SHP77 (cell line): ENCODE measurements at places on chromosomes 5 and 9.

DNA sequence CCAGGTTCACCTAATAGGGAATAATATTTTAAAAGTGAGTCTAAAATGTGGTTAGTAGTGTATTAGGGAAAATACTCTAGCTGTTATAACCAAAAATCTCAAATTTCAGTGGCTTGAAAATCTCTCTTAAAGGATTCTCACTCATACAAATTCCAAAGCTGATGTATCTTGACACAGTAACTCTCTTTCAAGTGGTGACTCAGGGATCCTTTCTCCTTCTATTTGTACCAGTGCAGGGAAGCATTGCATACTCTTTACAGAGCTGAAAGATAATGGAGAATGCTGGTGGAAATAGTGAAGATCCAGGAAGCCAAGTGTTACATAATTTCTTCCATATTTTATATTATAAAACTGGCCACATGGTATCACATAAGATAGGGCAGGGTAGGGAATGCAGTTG, 560.2 kb upstream of the CDH9 start:
- DNase-seq: no peak

DNA sequence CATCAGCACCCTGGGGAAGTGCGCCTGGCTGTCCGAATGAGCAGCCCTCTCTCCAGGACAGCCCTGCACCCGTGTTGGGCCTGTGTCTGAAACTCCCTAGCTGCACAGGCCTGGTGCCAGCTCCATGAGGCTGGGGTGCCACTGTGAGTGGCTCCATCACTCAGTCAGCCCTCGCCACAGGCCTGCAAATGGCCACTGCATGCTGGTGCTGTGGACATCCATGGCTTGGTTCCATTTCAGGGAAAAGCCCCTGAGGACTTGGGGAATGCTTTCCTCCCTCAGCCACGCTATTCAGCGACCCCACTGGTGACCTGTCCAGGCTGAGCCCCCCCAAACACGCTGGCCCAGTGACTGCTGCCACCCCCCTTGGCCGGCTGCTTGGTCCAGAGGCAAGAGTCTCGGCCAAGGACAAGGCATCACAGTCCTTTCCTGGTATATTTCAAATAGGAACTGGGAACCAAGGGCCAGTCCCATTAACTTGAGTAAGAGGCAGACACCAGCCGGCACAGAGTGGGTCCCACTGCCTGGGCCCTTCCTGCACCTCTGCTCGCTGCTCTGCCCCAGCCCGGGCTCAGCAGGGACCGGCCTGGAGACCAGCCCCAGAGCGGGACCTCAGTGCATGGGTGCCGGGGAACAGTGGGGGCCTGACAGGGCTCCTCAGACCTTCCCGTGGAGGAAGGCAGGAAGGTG, 181.3 kb downstream of the AUH start:
- no peak for DNase-seq

- no peak for DNase-seq
Measured at GRCh38 chr9:129483415-129484351, 137.2 kb downstream of the C9orf50 start.

- DNase-seq: no peak
Measured at GRCh38 chr5:144017631-144018030, 152.8 kb downstream of the YIPF5 start.

- DNase-seq: peak; percentile 48
Measured at GRCh38 chr5:9207817-9208418, 338.0 kb downstream of the SEMA5A start.

DNA sequence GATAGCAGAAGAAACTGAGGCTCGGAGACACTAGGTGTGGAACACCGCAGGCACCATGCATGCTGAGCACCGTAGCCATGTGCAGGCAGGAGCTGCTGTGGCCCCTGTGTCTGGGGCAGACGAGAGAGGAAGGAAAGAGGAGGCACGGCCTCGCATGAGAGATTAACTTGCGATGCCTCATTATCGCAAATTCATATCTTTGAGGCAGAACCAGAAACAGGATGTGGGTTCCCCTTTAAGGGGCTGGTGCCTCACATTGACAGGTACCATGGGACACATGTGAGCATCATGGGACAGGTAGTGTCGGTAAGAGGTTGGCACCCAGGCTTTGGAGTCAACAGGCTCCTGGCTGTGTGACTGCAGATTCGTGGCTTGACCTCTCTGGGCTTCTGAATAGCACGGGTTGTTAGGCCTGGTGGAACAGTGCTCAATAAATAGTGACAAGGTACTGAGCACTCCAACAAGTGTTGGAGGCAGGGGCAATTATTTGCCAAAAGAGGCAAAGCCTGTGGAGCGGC, 40.8 kb downstream of the NAIF1 start:
- DNase-seq: no peak

GRCh38 chr9:135566552-135566951, 5.0 kb downstream of the PAEP start:
- no peak for DNase-seq

DNA sequence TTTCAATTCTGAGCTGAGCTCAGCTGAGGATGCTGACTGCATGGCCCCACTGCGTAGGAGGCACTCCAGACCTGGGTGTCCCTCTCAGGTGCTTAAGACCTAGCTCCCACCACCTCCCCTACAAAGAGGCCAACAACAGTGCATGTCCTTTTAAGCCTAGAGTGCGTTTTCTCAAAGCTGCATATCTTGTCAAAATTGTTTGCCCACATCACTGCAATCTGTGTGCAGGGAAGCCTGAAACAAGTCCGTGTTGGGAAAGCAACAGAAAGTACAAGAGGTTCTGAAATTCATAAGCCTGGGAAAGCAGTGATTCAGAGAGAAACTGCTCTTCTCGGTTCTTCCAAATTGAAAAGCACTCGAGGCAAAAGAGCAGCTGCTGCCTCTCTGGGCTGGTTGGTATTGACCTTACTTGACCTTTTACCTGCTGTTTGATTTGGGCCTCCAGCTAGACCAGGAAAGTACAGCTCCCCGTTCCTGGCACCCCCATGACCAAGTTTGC, 238.4 kb downstream of the NR2F1-AS1 start:
- DNase-seq: peak; percentile 55

DNA sequence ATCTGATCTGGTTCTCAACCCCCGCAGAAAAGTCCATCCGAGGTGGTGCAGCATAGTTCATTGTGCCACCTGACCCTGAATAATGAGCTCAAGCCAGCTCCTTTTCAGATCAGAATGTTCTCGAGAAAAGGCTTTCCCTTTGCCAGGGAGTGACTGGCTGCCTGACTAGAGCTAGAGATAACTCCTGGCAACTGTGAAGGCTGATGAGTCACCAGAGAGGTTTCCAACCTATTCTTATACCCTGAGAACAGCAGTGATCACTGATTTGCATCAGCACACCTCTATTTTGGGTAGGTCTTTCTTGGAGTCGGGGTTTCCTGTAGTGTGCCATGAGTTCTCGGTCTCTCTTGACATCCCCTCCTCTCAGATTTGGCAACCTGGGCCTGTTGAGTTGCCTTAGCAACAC, 127.9 kb downstream of the PIK3R1 start:
- no peak for DNase-seq

DNA sequence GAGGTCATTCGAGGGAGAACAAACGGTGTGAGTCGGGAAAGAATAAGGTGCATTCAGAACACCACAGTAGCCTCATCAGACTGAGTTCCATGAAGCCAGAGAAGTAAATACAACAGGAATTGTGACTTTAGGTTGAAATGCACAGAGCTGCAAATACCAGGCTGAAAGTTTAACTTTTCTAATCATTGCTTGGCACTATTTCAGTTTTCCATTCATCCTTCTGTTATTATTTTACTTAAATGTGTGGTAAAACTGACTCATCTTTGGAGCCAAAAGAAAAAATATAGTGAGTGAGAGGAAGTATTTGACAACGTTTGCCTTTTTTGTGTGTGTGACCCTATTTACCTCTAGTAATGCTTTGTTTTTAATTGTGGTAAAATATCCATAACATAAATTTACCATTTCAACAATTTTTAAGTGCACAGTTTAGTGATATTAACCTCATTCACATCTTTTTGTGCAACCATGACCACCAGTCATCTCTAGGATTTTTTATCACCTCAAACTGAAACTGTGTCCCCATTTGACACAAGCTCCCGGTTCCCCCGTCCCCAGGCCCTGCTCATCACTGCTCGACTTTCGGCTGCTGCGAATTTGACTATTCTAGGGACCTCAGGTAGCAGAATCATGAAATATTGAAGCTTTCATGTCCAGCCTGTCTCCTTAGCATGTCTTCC, 166.8 kb downstream of the HSD17B3 start:
- DNase-seq: no peak

DNA sequence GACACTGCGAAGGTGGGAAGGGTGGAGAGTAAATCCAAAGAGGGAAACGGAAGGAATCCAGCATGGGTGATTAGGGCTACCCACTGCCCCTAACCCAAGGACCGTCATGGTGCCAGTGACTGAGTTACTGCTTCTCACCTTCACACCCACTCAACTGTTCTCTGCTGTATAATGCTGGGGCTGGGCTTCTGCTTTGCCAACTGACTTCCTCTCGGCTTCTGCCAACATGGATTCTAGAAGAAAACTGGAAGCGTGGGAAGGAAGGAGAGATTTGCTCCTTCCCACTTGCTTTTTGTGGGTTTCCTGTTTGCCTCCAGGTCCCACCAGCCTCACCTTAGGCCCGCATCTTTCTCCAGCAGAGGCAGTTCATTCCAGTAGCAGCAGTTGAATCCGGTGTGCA, 153.5 kb upstream of the RAI14 start:
- no peak for DNase-seq

- DNase-seq: no peak
Measured at GRCh38 chr5:483434-484140, 40.6 kb downstream of the EXOC3 start.

DNA sequence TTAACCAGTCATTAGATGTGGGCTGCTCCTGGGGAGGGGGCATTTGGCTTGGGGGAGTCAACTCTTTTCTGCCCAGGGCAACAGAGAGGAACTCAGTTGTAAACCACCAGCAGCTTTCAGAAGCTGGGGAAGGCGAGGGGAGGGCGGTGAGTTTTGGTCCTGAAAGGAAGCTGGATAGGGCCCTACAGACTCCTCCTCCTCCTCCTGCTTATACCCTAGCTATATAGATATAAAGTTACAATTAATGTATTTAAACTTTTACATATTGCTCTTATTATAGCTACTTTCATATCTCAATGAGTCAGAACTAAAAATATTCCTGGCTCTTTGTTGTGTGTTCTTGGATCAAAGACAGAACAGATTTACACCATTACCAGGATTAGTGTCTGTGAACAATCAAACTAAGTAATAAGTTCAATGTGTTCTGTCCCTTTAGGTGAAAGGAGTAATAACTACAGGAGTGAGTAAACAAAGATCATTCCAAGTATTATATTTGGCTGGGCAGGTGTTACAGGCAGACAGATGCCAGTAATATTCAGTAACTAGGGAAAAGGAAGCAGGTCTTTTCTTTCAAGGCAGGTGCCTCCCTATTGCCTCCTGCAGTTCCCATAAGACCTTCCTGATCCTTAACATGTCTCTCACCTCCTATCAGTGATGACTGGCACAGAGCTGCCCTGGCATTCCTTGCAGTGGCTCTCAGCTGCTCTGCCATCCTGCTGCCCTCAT, 20.5 kb upstream of the VPS13A start:
- DNase-seq: no peak

GRCh38 chr5:83494087-83494620, 22.6 kb downstream of the VCAN start:
- no peak for DNase-seq

GRCh38 chr9:107896544-107896943, 407.0 kb upstream of the KLF4 start:
- no peak for DNase-seq

DNA sequence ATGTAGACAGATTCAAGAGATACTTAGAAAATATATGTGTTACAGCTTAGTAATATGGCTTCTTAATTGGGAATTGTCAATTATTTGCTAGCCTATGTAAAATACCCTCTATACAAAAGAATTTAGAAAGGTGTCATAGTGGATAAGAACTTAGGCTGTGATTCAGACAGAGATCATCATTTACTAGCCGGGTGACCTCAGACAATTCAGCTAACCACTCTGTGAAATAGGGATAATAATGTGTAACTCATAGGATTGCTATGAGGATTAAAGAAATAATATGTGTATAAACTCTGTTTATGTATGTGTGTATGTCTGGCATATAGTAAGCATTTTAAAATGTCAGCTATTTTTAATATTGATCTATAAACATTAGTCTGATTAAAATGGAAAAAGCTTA, 5.9 kb upstream of the LARS1 start:
- no peak for DNase-seq

DNA sequence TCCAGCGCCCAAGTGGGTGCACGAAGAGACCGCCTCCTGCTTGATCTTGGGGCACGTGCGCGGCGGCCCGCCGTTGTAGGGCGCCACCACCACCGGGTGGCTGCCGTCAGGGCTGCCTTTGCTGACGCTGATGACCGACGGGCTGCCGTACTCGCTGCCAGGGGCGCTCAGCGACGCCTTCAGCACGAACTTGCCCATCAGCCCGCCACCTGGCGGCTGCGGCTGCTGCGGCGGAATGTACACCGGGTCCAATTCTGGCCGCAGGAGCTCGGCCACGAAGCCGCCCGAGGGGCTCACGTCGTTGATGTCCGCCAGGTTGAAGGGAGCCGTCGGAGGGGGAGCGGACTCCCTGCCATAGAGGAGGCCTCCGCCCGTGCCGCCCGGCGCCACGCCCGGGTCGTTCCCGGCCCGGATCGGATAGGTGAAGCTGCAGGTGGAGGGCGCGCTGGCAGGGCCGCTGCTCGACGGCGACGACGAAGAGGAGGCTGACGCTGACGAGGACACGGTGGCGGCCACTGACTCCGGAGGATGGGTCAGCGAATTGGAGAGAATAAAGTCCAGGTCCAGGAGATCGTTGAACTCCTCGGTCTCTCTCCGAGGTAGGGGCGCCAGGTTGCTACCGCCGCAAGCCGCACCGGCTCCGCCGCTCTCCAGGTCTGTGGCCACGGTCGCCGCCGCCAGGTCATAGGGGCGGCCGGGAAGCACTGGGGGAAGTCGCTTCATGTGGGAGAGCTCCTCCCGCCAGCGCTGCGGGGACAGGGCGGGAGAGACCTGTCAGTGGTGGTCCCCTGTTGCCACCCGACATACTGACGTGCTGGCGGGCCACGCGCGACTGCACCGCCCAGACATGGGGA, 1.8 kb downstream of the KLF4 start:
- DNase-seq: no peak

- DNase-seq: no peak
Measured at GRCh38 chr9:72382405-72382804, 17.4 kb upstream of the ZFAND5 start.

GRCh38 chr5:43389679-43390329, 22.4 kb downstream of the CCL28 start:
- DNase-seq: peak; percentile 90

- peak; percentile 18 for DNase-seq
Measured at GRCh38 chr5:173888473-173889131, 453 bp downstream of the CPEB4 start.
